T-cell (primary cell): ENCODE measurements at places on chromosomes 6 and 20. TPM values are rescaled to one million over a fixed set of nuclear protein-coding genes. Genes with fewer than 3 reads are reported as not detected.
A peak's percentile ranks its signal among the peaks of the same experiment; 100 is the strongest.

DNA sequence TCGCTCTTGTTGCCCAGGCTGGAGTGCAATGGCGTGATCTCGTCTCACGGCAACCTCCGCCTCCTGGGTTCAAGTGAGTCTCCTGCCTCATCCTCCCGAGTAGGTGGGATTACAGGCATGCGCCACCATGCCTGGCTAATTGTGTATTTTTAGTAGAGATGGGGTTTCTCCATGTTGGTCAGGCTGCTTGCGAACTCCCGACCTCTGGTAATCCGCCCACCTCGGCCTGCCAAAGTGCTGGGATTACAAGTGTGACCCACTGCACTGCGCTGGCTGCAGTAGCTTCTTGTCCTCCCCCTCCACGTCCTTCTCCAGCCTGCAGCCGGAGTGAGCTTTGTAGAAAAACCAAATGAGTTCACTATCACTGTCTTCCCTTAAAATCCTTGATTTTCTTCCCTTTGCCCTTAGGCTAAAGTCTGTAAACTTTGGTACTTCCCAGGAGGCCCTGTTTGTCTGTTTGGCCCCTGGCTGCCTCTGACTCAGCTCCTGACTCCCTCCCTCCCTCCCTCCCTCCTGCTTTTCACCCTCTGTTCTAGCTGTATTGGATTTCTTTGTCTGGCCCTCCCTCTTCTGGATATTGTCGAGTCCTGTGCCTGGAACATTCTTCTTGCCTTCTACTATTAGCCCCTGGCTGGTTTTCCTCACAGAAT lies 12.9 kb downstream of the PARD6B start:
- DNase-seq: no peak

The TMEM217 gene
- 0.58 TPM for total RNA-seq

DNA sequence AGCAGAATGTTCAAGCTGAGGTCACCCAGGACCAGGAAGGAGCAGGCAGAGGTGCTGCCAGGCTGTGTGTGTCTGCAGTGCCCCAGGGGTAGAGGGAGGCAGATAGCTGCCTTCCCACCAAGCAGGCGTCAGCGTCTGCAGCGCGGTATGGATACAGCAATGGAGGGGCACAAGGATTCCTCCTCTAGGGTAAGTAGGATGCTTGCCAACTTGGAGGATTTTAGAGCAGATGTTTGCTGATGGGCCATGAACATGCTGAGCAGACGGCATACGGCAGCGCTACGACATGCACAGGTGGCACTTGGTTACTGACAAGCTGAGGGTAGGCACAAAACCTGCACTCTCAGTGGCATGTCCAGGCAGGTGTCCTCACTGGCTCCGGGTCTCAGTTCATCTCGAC lies 48.1 kb downstream of the PSMG4 start:
- no peak for DNase-seq

GRCh38 chr20:22426772-22427171 lies 157.6 kb downstream of the FOXA2 start:
- no peak for DNase-seq

The GTSF1L gene
- total RNA-seq: 0.30 TPM

The SLC35F1 gene
- total RNA-seq: not detected

DNA sequence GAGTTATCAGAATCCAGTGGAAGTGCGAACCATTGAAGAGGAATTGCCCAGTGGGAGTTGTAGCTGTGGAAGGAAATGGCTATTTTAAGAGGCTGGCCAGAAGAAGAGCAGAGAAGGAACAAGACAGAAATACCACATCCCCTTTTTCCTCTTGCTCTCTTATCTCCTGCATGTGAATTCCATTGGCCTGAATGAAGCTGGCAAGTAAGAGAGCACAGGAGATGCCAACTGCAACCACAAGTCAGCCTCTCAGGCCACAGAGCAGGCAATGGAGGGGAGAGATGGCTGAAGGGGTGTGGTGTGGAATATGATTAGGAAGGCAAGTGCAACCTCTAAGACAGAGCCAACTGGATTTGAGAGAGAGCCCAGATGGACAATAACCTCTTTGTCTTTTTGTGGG lies 362.7 kb upstream of the IMPG1 start:
- no peak for DNase-seq

The RAET1G gene
- not detected for total RNA-seq

DNA sequence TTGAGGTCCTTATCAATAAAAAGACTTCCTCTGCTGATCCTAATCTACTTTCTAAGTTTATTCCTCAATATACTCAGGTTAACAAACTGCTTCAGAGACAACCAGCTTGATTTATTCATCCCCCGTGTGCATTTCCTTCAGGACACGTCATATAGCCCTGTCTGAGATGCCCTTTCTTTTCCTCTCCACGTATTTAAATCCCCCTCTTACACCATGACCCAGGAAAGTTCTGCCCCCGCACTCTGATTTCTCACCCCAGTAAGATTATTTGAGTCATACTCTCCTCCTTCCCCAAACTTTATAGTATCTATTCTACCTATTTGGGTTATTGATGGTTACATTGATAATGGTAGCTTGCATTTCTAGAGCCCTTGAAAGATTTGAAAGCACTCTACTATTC lies 9.8 kb upstream of the CGA start:
- DNase-seq: no peak

GRCh38 chr20:38805502-38805957 lies at the start of gene PPP1R16B:
TSS of gene PPP1R16B (plus strand) at chr20:38805697. CDS start at chr20:38835926, 30,229 bp downstream.
- DNase-seq: peak; percentile 72

The LGSN gene
- 0.22 TPM for total RNA-seq

- DNase-seq: peak; percentile 73
Measured at GRCh38 chr20:36645998-36646397, at the start of gene SLA2. TSS of gene SLA2 (minus strand) at chr20:36646196. CDS start at chr20:36641335, 4,861 bp downstream.

- no peak for DNase-seq
Measured at GRCh38 chr6:149024361-149024760, 277.5 kb downstream of the UST start.

The DLL1 gene
- 4.7 TPM for total RNA-seq

- no peak for DNase-seq
Measured at GRCh38 chr6:44077214-44077946, 49.9 kb downstream of the MRPL14 start.

GRCh38 chr6:111824608-111825337 lies 48.5 kb downstream of the FYN start:
- no peak for DNase-seq

GRCh38 chr20:21505161-21505809 lies 8.6 kb downstream of the NKX2-2 start:
- DNase-seq: peak; percentile 66

GRCh38 chr6:134134654-134135053 lies 82.2 kb upstream of the SLC2A12 start:
- no peak for DNase-seq

GRCh38 chr6:5552243-5552642 lies 290.9 kb downstream of the FARS2 start:
- no peak for DNase-seq

The PRL gene
- not detected for total RNA-seq

GRCh38 chr20:45872626-45873025 lies 8.4 kb upstream of the ZSWIM1 start:
- no peak for DNase-seq

DNA sequence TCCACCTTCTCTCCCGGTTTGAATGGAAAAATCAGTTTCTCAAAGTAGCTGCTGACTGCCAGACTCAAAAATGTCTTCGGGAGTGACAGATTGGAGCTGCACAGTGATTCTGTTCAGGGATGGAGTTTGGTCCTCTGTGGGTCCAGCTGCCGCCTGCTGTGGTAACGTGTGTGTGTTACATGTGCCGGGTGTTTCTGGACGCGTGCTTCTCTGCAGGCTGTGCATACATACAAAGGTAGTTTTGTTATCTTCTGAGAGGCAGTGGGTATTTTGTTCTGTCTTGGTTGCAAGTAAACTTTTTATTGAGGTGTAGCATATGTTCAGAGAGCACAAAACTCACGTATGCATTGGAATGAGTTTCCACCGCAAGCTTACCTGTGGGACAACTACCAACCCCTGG lies 41.3 kb upstream of the NAA20 start:
- DNase-seq: no peak

The TMEM242 gene
- total RNA-seq: 10.3 TPM

DNA sequence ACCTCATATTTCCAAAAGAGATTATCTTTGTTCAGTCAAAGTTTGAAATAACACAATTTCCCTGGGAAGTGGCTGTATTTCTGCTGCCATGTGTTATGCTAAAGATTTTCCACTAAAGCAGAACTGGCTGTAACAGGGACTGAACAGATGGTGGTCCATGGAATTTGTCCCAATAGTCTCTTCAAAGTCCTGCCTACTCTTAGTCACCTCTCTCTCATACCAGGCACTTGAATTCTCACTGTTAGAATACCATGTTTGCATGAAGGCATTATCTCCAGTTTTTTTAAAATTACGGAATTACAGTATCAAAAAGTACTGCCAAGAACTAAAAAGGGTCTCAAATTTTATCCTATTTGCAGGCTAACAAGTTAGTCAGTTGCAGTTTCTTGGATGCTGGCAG lies 105.0 kb upstream of the HDDC2 start:
- DNase-seq: no peak

The SOX18 gene
- total RNA-seq: not detected

The SOBP gene
- 0.47 TPM for total RNA-seq

The BIRC7 gene
- not detected for total RNA-seq

DNA sequence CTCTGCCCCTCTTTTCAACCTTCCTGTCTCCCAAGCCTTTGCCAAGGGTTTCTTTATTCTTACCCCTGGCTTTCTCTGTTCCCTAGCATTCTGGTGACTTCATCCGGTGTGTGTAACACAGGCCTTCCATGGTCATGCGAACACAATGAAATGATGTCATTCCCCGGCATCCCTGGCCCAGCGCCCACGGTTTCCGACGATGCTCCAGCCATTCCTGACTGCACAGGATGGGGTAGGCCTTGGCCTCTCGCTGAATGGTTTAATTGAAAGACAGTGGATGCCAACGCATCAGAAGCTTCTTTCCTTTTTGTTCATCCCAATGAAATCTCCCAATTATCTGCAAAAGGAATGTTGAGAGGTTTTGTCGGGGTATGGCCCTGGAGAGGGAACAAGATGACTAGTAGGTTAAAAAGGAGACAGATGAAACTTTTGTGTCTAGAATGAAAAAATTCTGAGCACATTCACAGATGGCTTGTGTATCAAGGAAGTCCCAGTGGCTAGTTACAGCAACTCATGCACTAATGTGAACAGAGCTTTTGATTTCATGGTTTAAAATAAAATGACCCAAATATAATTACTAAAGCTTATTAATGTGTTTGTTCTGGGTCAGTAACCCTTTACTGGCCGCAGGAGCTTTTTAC lies 655.0 kb downstream of the QKI start:
- no peak for DNase-seq

GRCh38 chr6:33443619-33444504 lies 10.5 kb upstream of the ZBTB9 start:
- no peak for DNase-seq

- DNase-seq: no peak
Measured at GRCh38 chr6:98942263-98942803, 5.4 kb downstream of the FBXL4 start.

The RRAGD gene
- 4.9 TPM for total RNA-seq

- DNase-seq: no peak
Measured at GRCh38 chr6:96571551-96571950, 8.6 kb downstream of the FHL5 start.

The WFDC5 gene
- total RNA-seq: not detected

The PTGIS gene
- 0.22 TPM for total RNA-seq

DNA sequence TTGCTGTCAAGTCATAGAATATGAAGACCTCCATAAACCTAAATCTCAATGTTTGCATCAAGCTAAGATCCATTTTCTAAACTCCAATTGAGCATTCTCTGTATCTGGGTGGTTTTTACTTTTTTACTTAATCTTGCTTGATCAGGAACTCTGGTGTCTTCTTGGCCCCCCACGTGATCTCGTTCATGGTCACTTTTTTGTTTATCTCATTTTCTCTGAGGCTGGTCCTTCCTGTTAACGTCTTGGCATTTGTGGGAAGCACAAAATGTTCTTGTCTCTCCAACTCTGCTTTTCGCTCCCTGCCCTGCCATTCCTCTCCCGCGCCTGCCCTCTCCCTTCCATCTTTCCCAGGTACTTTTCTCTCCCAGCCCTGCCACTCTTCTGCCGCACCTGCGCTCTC lies 14.0 kb upstream of the MAPRE1 start:
- DNase-seq: no peak

- no peak for DNase-seq
Measured at GRCh38 chr6:91341473-91341872, 754.6 kb upstream of the MAP3K7 start.

DNA sequence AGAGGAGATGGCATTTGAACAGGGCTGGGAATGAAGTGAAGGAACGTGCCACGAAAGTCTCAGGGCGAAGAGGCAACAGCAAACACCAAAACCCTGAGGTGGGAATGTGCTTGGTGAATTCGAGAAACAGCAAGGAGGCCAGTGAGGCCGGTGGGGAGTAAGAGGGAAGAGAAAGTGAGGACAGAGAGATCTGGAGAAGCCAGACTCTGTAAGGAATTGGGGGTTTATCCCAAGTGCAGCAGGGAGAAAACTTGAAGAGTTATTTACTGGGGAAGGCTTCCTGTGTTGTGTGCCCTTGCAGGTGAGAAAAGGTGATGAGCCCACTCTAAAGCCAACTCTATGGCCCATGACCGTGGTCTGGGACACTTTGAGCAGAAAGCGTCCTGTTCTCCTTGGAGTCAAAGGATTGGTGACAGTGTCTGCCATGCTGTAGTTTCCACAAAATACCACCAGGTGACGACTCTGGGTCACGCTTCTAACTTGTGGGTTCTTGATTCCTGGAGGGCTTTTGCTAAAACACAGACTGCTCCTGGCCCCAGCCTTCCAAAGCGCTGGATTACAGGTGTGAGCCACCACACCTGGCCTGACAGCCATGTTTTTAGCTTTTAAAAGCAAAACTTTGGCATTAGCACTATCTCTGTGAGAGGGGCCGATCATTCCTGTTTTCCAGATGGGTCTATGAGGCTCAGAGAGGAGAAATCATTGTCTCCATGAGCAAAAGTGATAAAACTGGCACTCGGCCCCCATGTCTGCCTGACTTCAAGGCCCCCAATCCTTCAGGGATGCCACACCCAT lies 18.0 kb upstream of the CSNK2A1 start:
- peak; percentile 13 for DNase-seq
